ENCODE measurements at places on chromosomes 5 and 9. TPM values are rescaled to one million over a fixed set of nuclear protein-coding genes. Genes with fewer than 3 reads are reported as not detected.

- peaks cover 6% of the 10 kb centered on the region for H3K27me3 ChIP-seq
- no peak overlapping the region for H3K4me3 ChIP-seq
- H3K27ac ChIP-seq: no peak overlapping the region
- no peaks in the 10 kb centered on the region for H3K4me1 ChIP-seq
- no peak for DNase-seq
These were observed 1.4 kb downstream of the FLT4 start for GRCh38 chr5:180647941-180648500.

- no peaks in the 10 kb centered on the region for H3K27me3 ChIP-seq
- no peak for DNase-seq
- no peak overlapping the region for H3K4me3 ChIP-seq
- H3K36me3 ChIP-seq: no peaks in the 10 kb centered on the region
These were observed 978 bp upstream of the ADCY2 start for GRCh38 chr5:7394889-7395431.

GRCh38 chr5:94702729-94703128 is 84.3 kb downstream of the SLF1 start:
- peak overlapping the region; percentile 76 for H3K27ac ChIP-seq
- H3K36me3 ChIP-seq: no peaks in the 10 kb centered on the region
- H3K4me3 ChIP-seq: no peak overlapping the region

DNA sequence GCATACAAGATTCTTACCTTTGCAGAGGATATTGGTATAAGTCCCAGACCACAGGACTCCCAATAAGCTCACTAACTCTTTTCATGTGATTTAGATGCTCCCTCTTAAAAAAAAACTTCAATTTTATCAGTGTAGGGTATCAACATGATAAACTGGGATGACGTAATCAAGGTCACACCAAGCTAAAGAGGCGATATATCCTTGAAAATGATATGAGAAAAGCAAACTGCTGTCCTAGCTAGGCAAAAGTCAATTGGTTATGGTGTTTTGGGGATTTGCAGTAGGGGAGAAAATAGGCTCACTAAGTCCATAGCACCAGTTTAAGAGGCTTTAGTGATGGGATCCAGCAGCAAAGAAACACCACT is 354.4 kb downstream of the DIRAS2 start:
- no peaks in the 10 kb centered on the region for H3K36me3 ChIP-seq
- no peak for DNase-seq
- H3K27me3 ChIP-seq: no peaks in the 10 kb centered on the region
- peaks cover 6% of the 10 kb centered on the region for H3K4me1 ChIP-seq
- no peak overlapping the region for H3K4me3 ChIP-seq

- no peaks in the 10 kb centered on the region for H3K4me1 ChIP-seq
- DNase-seq: peak; percentile 34
- H3K4me3 ChIP-seq: no peak overlapping the region
- no peak overlapping the region for H3K27ac ChIP-seq
- no peaks in the 10 kb centered on the region for H3K36me3 ChIP-seq
These were observed 141.4 kb downstream of the LRRC70 start for GRCh38 chr5:62720031-62720441.

DNA sequence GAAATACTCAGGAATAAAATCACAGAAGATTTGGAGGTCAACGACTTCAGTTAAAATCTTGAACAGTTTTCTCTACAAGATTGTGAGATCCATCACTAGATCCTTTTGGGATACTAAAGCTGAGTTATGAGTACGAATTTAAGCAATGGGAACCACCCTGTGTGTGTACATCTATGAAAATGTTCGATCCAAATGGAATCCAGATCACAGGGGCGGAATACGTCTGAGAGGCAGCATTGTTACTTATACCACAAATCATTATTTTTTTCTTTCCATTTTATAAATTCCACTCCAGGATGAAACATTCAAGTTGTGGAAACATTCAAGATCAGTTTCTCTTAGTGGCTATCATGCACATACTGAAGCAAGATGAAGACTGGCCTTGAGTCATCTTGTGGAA is 239.3 kb upstream of the PAPPA start:
- no peaks in the 10 kb centered on the region for H3K36me3 ChIP-seq
- no peak overlapping the region for H3K4me3 ChIP-seq
- no peaks in the 10 kb centered on the region for H3K27me3 ChIP-seq
- no peaks in the 10 kb centered on the region for H3K4me1 ChIP-seq
- no peak for DNase-seq

GRCh38 chr9:78149702-78150291 is 86.1 kb upstream of the CEP78 start:
- no peaks in the 10 kb centered on the region for H3K36me3 ChIP-seq
- no peak overlapping the region for H3K4me3 ChIP-seq
- no peaks in the 10 kb centered on the region for H3K27me3 ChIP-seq
- H3K4me1 ChIP-seq: peaks cover 3% of the 10 kb centered on the region
- DNase-seq: no peak

DNA sequence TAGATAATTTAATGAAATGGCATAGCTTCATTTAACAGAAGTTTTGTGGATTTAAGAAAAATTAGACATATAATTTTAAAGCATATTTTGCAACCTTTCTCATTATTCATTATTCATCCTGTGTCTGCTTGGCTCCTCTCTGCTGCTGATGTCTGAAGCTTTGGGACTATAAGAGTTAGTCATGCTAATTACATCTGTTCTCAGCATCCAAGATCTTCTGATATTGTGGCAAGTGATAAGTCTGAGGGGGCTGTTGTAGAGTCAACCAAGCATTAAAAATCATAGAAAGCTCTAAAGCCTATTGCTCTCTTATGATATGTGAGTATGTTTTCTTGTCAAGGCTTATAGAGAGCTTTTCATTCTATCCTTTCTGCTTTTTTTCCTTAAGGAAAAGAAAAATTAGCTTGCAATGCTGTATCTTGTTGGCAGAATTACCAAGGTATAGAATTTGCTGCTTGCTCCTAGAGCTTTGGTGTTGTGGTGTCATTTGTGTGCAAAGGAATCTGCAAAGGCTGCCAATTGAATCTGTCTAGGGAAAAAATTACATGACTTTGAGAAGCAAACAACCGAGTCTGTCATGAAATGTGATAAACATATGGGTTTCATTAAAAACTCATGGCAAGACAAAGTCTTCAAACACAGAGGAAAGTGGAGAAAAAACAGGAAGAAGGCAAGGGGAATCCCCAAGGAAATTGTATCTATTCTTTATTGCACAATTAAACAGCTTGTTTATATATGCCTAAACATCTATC is 156.1 kb upstream of the DAB2 start:
- DNase-seq: no peak
- H3K36me3 ChIP-seq: no peaks in the 10 kb centered on the region
- H3K4me3 ChIP-seq: no peak overlapping the region
- no peaks in the 10 kb centered on the region for H3K4me1 ChIP-seq
- no peaks in the 10 kb centered on the region for H3K27me3 ChIP-seq

- no peak for DNase-seq
- H3K4me1 ChIP-seq: no peaks in the 10 kb centered on the region
- H3K27ac ChIP-seq: no peak overlapping the region
- no peaks in the 10 kb centered on the region for H3K36me3 ChIP-seq
- no peaks in the 10 kb centered on the region for H3K27me3 ChIP-seq
- no peak overlapping the region for H3K4me3 ChIP-seq
These were observed 164.1 kb downstream of the PRR16 start for GRCh38 chr5:120628156-120628555.

DNA sequence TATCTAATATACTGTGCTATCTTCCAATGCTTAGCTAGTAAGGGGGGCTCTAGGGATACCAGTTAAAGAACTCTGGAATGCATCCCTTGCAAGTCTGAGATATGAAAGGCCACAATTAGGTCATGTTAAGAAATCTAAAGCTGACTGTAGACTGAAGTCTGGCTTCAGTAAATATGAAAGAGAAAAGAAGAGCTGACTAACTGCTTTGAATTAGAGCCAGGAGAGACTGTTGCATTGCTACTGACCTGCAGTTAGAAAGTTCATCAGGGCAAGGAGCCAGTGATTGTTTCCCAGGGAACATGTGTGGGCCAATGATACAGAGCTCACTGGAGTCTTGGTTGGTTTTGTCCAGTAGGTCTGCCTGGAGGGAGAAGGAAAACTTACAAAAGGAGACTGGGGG is 472.1 kb upstream of the TNC start:
- no peak overlapping the region for H3K4me3 ChIP-seq
- no peaks in the 10 kb centered on the region for H3K4me1 ChIP-seq
- no peaks in the 10 kb centered on the region for H3K36me3 ChIP-seq
- DNase-seq: no peak
- no peak overlapping the region for H3K27ac ChIP-seq

- H3K27ac ChIP-seq: no peak overlapping the region
- no peak for DNase-seq
- H3K36me3 ChIP-seq: no peaks in the 10 kb centered on the region
- no peaks in the 10 kb centered on the region for H3K4me1 ChIP-seq
- H3K4me3 ChIP-seq: no peak overlapping the region
- H3K27me3 ChIP-seq: no peaks in the 10 kb centered on the region
These were observed 107.9 kb upstream of the SELENOP start for GRCh38 chr5:42919600-42919999.

DNA sequence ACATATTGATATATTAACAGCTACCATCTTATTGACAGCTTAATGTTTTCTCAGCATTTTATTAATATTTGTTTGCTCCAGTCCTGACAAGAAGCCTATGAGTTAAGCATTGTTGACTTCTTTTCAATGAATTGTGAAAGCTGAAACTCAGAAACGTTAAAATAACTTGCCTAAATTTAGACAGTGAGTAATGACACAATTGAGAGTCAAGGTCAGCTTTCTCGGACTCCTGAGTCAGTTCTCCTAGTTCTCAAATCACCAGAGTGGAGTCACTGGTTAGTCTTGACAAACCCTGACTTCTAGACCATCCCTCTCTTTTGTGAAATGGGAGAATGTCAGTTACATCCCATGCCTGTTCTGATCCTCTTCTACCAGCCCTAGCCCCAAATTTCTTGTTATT is 222.7 kb upstream of the ACO1 start:
- peaks cover 10% of the 10 kb centered on the region for H3K4me1 ChIP-seq
- no peak overlapping the region for H3K4me3 ChIP-seq
- no peaks in the 10 kb centered on the region for H3K27me3 ChIP-seq
- no peak overlapping the region for H3K27ac ChIP-seq
- no peak for DNase-seq

GRCh38 chr5:141192110-141192725 is at the start of gene PCDHB10:
Gene PCDHB10 (plus strand): TSS chr5:141192353. CDS start chr5:141192553, 200 bp downstream.
- no peaks in the 10 kb centered on the region for H3K4me1 ChIP-seq
- H3K27me3 ChIP-seq: no peaks in the 10 kb centered on the region
- no peak for DNase-seq
- H3K4me3 ChIP-seq: no peak within 1 kb of the TSS
- no peaks in the 10 kb centered on the region for H3K36me3 ChIP-seq
- H3K27ac ChIP-seq: no peak within 1 kb of the TSS

GRCh38 chr5:82595113-82595512 is 317.0 kb upstream of the RPS23 start:
- H3K4me1 ChIP-seq: no peaks in the 10 kb centered on the region
- no peak for DNase-seq
- no peaks in the 10 kb centered on the region for H3K36me3 ChIP-seq

GRCh38 chr9:82781921-82782392 is 281.0 kb downstream of the RASEF start:
- no peaks in the 10 kb centered on the region for H3K27me3 ChIP-seq
- DNase-seq: no peak

DNA sequence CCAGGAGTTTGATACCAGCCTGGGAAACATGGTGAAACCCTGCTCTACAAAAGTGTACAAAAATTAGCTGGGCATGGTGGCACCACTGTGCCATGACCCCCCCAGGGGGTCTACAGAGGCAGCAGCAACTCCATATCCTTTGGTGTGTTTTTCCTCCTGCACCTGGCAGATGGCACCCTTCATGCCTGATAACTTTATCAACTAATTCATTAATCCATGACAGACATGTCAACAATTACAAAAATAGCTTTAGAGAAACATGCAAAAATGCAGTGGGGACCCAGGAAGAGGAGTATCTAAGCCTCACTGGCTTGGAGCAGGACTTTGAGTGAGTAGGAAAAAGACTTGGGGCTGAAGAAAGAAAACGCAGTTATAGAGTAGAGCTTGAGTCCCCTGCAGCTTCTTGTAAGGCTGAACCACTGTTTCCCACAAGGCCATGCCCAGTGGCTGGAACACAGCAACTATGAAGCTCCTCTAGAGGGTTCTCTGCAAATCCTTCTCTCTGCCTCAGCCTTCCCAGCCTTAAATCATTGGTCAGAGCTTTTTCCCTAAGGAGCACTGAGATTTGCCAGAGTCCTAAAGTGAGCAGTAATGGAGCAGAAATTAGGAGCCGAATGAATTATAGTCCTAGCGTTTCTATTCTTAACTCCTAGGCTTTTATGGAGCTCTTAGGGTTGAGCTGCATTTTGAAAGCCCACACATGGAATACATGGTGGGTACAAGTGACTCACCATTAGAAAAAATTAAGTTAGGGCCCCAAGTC is 25.5 kb upstream of the B4GALT1 start:
- H3K4me1 ChIP-seq: no peaks in the 10 kb centered on the region
- DNase-seq: no peak
- no peaks in the 10 kb centered on the region for H3K36me3 ChIP-seq
- no peak overlapping the region for H3K4me3 ChIP-seq
- no peak overlapping the region for H3K27ac ChIP-seq
- no peaks in the 10 kb centered on the region for H3K27me3 ChIP-seq

GRCh38 chr5:112691758-112692157 is 45.9 kb upstream of the APC start:
- peaks cover 9% of the 10 kb centered on the region for H3K4me1 ChIP-seq
- H3K27me3 ChIP-seq: peaks cover 1% of the 10 kb centered on the region

DNA sequence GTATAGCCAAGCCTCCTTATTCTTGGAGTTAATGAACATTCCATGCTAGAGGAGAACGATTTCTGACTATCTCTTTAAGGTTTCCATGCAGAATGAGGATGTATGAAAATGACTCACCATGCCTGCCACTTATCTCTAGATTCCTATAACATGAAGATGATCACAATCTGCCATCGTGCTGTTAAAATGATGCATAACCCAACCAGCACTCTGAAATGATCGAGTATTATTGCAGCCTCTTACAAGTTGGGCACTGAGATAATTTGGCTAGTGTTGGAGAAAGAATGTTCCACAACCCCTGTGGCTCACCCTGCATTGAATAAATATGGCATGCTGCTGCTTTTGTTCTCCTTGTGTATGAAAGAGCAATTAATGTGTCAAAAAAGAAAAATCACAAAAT is 1143.6 kb upstream of the WWC1 start:
- H3K4me1 ChIP-seq: no peaks in the 10 kb centered on the region
- H3K27ac ChIP-seq: no peak overlapping the region
- no peaks in the 10 kb centered on the region for H3K27me3 ChIP-seq
- H3K4me3 ChIP-seq: no peak overlapping the region

- peaks cover 46% of the 10 kb centered on the region for H3K4me1 ChIP-seq
- no peak overlapping the region for H3K4me3 ChIP-seq
- H3K36me3 ChIP-seq: no peaks in the 10 kb centered on the region
- no peaks in the 10 kb centered on the region for H3K27me3 ChIP-seq
These were observed 35.8 kb upstream of the LCP2 start for GRCh38 chr5:170333161-170333910.

GRCh38 chr9:72932619-72933018 is 20.2 kb downstream of the ALDH1A1 start:
- no peaks in the 10 kb centered on the region for H3K27me3 ChIP-seq
- no peaks in the 10 kb centered on the region for H3K4me1 ChIP-seq
- no peak for DNase-seq
- no peaks in the 10 kb centered on the region for H3K36me3 ChIP-seq

- H3K36me3 ChIP-seq: no peaks in the 10 kb centered on the region
- no peaks in the 10 kb centered on the region for H3K27me3 ChIP-seq
- no peak for DNase-seq
- peaks cover 4% of the 10 kb centered on the region for H3K4me1 ChIP-seq
These were observed 199.0 kb upstream of the TARS1 start for GRCh38 chr5:33241802-33242201.

GRCh38 chr9:135046739-135047350 is 40.6 kb upstream of the OLFM1 start:
- H3K4me3 ChIP-seq: no peak overlapping the region
- H3K27me3 ChIP-seq: no peaks in the 10 kb centered on the region
- no peak overlapping the region for H3K27ac ChIP-seq

CAMSAP1 gene
- 32.8 TPM for total RNA-seq

ANKRD34B gene
- total RNA-seq: not detected

NPDC1 gene
- total RNA-seq: 1.5 TPM

BAAT gene
- total RNA-seq: 0.26 TPM

DHFR gene
- 64.9 TPM for total RNA-seq

TOMM5 gene
- total RNA-seq: 165 TPM

POU4F3 gene
- total RNA-seq: 0.08 TPM

Measured in GM12878 (cell line).